HS-27A (cell line): ENCODE measurements at places on chromosomes 2 and 18.

GRCh38 chr18:78699499-78699898, 280.1 kb upstream of the SALL3 start:
- DNase-seq = no peak

DNA sequence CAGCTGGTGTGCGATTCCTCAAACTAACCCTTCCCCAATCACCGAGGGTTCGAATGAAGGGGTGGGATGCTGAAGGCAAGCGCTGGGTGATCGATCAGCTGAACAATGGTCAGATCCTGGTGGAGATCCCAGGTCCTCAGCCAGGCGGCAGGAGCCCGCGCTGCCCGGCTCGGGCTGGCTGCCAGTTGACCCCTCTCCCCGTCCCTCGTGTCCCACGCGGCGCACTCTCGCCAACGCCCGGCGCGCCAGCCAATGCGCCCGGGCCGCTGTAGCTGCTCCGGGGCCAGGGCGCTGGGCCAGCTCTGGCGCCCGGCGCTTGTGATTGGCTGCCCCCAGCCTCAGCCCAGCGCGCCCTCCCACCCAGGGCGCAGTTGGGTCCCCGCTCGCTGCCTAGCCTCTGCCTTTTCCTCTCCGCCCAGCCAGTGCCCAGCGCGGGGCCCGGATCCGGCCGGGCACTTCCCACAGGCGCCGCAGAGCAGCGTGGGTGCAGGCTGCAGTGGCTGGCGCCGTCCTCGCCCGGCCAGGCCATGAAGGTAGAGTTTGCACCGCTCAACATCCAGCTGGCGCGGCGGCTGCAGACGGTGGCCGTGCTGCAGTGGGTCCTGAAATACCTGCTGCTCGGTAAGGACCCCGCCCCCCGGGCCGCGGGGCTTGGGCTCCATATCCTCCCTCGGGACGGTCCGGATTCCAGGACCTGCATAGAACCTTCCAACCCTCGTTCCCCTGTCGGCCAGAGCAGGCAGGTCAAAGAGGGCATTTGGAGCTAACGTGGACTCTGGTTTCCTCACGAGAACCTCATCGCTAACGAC, at the start of gene MOGAT1:
MOGAT1 (plus strand) TSS at position 400 of the 809 bp plus-strand sequence; CDS start at position 528, 128 bp downstream.
- DNase-seq = no peak

DNA sequence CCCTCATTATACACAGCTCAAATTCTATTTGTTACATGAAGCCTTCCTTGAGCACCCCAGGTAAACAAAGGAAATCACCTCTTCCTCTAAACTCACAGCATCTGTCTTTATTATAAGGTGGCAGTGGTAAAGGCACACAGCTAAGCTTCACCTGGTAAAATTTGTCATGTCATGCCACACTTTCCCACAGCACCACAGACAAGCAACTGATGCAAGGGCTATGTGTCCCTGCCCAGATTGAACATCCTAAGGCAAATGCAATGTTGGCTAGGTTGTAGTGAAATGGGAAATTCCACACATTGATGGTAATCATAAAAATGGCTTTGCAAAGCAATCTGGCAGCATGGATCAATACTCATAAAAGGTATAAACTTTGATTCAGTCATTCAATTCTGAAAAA, 18.9 kb downstream of the LDAH start:
- DNase-seq = no peak

DNA sequence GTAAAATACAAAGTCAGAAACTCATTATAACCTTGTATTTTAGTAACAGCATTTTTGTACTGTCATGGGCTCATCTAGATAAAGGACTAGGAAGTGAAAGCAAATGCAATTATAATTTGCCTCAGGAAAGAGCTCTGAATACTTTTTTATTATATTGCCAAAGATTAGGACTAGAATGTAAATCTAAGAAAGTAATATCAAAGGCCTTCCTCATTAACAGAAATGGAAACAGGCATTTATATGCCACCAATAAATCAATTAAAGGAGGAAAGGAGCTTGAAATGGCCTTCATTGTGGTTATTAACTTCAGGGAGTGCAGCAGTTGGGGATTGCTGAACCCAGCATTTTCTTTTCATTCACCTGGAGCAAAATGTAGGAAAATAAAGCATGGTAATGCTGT, 39.6 kb downstream of the DTNA start:
- no peak for DNase-seq

GRCh38 chr2:8368463-8368862, 313.4 kb upstream of the ID2 start:
- no peak for DNase-seq

DNA sequence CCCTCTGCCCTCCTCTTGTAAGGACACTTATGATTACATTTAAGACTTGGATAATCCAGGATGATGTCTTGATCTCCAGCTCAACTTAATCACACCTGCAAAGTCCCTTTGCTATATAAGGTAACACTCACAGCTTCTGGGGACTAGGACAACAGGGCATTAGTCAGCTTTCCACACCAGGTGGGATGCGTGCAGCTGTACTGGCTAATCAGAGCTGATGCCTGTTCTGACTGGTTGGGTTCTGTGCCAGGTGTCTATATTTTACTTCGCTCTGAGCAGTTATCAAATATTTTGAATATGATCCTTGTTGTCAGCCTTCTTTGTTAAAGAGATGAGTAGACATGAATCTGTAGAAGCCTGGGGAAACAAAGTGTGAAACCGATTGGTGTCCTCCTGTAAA, 115.5 kb upstream of the ATP8B1 start:
- no peak for DNase-seq

DNA sequence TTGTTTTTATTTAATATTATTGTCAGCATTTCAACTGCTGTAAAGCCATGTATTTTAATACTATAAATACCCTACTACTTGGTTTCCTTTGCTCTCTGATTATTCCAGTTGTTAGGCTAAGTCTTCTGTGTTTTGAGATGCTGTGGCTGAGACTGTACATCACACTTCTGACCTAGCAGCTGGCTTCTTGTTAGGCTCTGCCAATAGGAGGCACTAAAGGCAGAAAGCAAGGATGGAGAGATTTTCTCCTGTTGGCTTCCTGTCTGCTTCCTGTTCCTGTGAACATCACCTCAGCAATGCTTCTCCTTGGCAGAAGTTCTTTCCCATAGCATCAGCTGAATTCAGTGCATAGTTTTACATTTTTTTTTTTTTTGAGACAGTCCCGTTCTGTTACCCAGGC, 68.3 kb upstream of the YPEL5 start:
- no peak for DNase-seq

DNA sequence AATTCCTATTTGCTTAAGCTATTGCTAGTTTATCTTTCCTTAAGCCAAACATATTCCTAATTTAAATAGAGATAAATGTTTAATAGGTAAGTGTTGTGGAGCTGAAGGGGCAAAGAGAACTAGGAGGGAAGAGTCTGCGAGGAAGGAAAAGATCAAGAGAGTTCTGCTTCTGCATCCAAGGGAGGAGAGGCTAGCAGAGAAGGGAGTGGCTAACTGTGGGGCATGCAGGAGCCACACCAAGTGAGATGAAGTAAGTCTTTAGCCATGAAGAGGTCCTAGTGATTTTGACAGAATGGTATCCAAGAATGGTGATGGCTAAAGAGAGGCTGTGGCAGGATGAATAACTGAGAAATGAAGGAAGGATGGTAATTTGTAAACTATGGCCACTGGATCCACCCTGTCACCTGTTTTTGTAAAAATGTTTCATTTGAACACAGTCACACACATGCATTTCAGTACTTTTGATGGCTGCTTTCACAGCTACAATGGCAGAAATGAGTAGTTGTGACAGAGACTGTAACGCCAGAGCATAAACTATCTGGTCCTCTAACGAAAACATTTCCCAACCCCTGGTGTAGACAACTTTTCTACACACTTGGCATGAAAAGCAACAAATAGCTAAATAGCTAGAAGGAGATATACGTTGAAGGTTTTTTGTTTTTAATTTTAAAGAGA, 15.6 kb downstream of the TPGS2 start:
- no peak for DNase-seq

DNA sequence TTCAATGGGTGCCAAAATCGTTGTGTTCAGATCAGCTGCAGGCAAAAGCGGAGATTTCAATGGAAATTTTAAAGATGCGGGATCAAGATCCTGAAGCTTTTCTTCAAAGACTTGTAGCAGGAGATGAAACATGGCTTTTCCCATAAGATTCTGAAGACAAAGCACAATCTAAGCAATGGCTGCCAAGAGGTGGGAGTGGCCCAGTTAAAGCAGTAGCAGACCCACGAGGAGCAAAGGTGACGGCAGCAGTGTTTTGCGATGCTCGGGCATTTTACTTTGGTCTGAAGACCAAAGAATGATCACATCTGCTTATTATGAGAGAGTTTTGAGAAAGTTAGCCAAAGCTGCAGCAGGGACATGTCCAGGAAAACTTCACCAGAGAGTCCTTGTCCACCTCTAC, 222.9 kb downstream of the DSC3 start:
- no peak for DNase-seq
